ENCODE measurements at places on chromosomes 2 and 18.

GRCh38 chr18:44803019-44803650 is 122.4 kb downstream of the SETBP1 start:
- DNase-seq, result no peak

DNA sequence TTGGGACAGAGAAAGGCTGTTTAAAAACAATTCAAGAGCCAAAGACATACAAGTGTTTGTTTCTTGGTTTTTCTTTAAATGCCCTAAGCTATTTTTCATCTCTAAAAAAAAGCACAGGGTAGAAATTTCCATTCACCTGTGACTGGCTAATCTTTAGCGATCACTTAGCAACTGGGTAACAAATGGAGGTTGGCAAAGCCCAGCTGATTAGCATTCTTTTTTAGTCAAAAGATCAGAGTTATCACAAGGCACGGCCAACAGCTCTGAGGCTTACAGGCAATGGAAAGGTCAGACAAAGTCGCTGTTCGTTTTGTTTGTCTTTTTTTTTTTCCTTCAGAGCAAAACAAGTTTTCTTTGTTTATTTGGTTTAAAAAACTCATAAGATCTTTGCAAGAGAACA is 29.0 kb upstream of the TTR start:
- no peak for DNase-seq

DNA sequence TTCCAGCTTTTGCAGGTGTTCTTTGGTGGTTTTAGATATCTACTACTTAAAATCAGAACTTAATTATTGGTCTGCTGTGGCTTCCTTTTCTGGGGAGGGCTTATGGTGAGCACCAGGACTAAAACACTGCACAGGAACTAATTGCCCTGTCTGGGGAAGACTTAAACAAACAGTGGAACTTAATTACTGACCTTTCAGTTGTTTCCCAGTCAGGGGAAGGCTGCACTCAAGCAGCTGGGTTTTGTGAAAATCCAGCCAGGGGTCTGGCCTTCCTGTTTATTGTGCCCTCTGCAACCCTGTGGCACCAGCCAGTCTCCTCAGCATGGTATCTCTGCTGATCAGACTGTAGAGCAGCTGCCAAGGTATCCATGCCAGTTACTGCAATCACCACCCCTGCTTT is 398.2 kb downstream of the ADCYAP1 start:
- no peak for DNase-seq

DNA sequence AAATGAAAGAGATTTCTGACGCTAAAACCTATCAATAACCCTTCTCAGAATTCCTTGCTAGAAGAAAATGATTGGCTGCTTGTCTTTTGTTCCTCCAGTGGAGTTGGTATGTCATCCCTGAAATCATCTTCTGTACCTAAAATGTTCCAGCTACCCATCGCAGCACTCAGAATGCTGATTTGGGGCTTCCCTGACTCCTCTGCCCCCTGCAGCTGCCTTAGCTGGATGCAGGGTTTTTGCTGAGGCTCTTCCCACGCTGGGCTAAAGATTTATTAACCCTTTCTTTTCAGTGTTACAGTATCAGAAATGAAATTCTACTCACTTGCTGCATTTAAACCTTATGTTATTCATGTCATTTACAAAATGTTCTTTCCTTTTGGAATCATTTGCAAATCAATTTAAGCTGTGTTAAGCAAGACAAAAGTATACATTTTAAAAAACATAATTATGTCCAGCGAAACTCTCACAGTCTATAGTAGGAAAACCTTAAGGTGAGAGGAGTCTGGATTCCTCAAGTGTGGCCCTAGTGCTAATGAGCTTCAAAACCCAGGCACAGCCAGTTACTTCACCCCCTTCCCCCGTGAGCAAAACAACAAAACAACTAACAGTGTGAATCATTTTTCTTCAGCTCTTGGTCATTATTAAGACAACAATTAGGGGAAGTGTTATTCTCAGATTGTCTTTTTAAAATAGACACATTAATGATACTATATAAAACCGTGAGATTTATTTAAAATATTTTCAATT is 32.8 kb downstream of the PKP4 start:
- no peak for DNase-seq

- no peak for DNase-seq
These were observed 503.7 kb upstream of the SLC8A1 start for GRCh38 chr2:40955635-40956034.

DNA sequence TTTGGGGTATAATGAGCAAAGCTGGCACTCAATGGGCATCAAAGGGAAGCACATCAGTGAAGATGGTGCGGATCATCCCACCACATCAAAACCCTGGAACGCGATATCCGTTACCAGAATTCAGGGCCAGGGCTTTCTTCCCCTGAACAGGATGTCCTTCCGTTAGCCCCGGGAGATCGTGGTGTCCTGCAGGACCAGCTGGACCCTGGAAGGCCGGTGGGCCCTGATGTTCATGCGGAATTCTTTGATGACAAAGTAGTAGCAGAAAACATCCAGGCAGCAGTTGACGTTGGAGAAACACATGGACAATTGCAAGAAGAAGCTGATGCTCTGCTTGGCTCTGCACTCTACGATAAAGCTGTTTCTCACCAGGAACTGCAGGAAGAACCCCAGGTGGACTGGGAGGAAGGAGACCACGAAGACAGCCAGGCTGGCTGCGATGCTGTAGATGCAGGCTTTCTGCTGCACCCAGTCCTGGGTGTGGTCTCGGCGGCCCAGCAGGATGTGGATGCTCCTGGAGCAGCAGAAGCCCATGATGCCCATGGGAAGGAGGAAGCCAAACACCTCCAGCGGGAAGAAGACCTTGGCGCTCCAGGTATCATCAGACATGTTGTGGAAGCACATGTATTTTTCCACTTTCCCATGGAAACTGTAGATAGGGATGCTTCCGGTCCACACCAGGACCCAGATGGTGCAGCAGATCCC is 15.0 kb downstream of the GPR55 start:
- peak; percentile 4 for DNase-seq

- DNase-seq, result no peak
These were observed 130.7 kb downstream of the SOCS6 start for GRCh38 chr18:70419526-70419925.

GRCh38 chr2:56224316-56224715 is 40.5 kb downstream of the CCDC85A start:
- DNase-seq, result no peak

GRCh38 chr2:230642966-230643365 is 69.7 kb upstream of the CAB39 start:
- DNase-seq, result peak; percentile 5

- no peak for DNase-seq
These were observed 111.2 kb downstream of the STPG4 start for GRCh38 chr2:47043891-47044239.

GRCh38 chr2:176364273-176364977 is 95.2 kb downstream of the MTX2 start:
- no peak for DNase-seq

DNA sequence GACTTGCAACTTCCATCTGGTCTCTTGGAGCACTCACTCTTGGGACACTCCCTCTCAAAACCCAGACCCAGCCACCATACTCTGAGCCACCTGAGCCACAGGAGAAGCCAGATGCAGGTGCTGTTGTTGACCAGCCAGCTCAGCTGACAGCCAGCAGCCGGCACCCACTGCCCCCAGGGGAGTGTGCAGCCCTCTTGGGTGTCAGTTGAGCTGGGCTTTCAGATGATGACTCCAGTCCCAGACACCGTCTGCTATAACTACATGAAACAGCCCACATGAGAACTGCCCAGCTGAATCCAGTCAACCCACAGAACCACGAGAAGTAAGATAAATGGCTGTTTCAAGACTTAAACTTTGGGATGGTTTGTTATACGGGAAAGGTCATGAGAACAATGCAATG is 10.7 kb upstream of the IGFBP2 start:
- DNase-seq, result no peak

DNA sequence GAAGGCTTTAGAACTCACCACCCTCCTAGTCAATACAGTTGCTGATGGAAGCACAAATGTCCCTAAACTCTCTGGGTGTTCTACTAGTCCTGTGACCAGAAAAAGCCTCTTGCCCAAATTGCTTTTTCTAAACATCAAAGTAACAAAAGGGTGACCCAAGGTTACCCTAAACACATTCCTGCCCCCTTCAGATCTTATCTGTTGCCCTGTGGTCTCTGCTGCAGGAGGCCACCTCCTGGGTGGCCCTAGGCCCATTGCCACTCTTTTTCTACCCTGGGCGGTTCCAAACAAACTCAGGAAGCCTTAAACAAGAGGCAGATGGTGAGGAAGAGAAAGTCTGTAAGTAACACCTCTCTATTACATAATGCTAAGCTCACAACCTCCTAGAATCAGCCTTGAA is 3.3 kb downstream of the RNF152 start:
- no peak for DNase-seq

DNA sequence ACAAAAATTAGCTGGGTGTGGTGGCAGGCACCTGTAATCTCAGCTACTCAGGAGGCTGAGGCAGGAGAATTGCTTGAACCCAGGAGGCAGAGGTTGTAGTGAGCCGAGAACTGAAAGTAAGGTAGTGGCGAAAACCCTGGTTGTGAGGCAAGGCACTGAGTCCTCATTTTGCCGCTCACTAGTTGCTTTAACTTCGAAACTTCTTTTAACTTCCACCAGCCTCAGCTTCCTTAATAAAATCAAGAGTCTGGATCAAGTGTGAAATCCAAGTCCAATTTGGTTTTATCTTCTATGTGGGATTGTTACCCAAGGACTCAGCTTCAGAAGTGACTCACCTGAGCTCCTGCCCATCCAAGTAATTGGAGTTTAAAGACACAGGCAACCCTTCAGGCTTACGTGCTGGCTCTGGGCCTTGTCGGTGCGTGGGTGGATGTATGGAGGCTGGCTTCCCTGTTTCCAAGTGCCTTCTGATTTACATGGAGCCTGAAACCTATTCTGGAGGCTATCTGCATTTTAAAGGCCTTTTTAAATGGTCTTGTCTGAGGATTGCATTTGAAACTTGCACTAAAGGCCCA is 374.2 kb upstream of the ID2 start:
- no peak for DNase-seq

- DNase-seq, result no peak
These were observed 97.9 kb upstream of the ZNF516 start for GRCh38 chr18:76592981-76593381.

GRCh38 chr18:37388413-37388812 is 177.2 kb downstream of the CELF4 start:
- DNase-seq, result no peak

DNA sequence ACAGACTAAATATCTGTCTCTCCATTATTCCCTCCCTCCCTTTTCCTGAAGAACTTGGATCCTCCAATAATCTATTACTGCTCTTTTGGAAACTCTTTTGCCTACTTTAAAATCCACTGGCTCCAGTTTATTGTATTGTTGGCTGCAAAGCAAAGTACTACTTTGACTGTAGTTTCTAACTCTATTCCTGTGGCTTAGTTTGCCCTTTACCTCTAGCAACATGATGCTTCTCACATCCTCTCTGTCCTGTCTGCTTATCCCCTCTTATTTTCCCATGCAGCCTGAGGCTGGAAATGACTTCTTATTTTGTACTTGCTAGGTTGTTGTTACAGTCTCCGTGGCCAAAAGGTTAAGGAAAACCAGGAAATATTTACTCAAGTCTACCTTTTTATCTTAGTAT is 26.8 kb downstream of the PDK1 start:
- no peak for DNase-seq

- DNase-seq, result no peak
These were observed 1.9 kb upstream of the MEIS1 start for GRCh38 chr2:66432801-66433694.

DNA sequence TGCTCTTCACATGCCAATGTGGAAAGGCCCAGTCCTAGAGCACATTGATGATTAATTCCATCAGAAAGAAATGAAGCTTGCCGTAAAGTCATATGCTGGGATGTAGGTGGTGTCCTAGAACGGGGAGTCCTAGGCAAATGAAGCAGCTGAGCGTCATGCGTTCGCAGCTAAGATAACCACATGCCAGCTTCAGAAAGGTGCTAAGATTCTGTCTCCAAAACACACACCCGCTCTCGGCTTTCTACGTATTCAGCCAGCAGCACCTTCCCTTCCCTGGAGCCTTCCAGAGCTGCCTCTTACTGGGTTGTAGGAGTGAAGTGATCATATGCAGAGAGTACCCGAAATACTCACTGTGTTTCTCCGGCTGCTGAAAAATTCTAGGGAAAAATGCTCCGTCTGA is 421.6 kb upstream of the ID2 start:
- no peak for DNase-seq

GRCh38 chr2:63993871-63994270 is 25.4 kb downstream of the VPS54 start:
- DNase-seq, result peak; percentile 23

DNA sequence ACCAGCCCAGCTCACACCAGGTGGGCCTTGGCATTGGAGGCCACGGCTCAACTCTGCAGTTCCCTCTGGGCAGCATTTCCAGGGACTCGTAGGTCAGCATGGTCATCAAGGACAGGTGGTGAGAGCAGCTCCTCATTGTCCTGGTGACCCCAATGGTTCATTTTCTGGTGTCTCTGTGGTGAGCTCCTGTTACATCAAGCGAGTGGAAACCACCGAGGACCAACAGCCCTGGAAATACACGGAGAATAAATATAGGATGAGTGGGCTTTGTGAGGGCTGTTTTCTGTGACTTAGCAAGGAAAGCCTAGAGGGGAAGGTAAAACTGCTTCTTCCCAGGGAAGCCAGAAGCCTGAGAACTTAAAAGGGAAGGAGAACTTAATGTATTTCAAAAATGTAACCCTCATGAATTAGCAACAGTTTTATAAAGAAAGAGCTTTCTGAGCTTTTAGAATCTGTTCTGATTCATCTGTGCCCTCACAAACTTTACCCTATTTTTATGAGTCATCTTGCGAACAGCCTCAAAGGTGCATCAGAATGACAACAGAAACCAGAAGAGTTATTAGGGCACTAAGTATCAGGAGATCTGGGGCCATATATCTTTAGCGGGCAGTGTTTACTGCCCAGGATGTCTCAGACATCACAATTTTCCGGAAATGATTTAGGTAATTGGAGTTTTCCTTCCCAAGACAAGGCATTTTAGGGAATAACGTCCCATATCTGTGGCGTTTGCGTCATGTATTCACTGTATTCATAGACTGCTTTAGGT is 18.7 kb downstream of the C2orf92 start:
- no peak for DNase-seq

DNA sequence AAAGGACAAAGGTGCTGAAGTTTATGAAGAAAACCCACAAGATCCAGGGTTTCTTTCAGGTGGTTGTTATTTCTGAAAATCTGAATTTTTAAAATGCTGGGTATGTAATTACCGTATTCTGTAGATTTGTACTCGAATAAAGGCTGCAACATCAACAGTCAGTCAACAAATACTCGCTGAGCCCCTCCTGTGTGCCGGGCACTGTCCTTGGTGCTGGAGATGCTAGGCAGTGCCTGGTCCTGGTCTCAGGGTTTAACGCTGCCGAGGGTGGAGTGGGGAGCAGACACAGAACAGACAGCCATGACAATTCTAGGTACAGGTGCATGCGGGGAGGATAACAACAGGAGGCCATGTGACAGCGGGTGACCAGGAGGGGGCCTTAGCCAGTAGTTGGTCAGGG is 27.2 kb upstream of the PDIA6 start:
- no peak for DNase-seq

Data from stimulated activated naive CD8-positive, alpha-beta T cell treated with anti-CD3 and anti-CD28 coated beads, Interleukin-15, Interleukin-2, amounts not matched to agents 100 U/mL and 50 U/mL, for 24 hours (primary cell).